ENCODE measurements at places on chromosomes 5 and 9.

DNA sequence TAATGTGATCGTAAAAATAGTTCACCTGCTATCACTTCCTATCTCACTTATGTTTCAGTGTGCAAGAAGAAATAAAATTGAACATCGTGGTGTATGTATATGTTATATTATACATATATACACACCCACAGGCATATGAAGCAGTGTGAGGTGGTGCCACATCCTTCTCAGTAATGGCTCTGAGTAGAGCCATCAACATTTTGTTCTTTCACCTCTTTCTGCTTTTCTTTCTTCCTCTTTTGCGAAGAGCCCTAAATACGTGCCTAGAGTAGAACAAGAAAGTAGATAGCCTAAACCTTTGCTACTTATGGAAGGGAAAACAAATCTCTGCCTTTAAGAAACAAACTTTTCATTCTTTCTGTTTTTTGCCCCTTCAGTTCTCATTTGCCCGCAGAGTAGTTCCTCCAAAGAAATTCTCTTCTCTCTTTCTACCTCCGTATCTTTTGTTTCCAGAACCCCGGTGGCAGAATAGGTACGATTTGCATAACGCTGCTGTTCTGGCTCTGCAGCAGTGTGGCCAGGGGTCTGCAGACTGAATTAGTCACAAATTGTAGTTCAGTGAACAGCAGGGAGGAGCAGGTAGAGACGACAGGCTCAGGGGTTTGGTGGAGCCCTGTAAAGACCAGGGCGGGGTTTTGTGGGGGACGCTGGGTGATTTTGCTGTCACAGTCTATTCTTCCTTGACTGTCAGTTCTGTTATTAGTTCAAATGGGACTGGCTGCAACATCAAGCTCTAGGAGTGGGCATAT lies 40.5 kb upstream of the PJA2 start:
- no peak for DNase-seq

GRCh38 chr5:127306647-127307046 lies 16.1 kb downstream of the MEGF10 start:
- no peak for DNase-seq

DNA sequence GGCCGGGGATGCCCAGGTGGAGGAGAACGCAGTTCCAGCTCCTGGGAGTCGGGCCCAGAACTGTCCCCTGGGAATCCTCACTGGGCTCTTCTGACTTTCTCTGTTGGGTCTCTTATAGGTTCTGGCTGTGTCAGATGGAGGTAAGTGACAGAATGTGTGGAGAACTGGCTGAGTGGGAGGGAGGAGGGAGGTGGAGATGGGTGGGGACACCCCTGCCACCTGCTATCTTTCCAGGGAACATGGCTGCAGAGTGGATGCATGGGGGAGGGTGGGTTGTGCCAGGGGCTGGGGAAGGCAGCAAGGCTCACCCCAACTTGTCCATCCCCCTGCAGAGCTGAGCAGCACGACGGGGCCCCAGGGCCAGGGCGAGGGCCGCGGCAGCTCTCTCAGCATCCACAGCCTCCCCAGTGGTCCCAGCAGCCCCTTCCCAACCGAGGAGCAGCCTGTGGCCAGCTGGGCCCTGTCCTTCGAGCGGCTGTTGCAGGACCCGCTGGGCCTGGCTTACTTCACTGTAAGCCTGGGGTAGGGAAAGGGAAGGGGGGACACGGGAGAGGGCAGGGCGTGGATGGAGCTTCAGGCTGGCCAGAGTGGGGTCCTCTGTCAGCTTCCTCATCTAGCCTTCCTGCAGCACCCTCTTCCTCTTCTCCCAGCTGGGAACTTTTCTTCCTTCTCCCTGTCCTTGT lies 8.3 kb downstream of the RGS14 start:
- DNase-seq = no peak

- no peak for DNase-seq
Observed at GRCh38 chr9:9945966-9946365, 666.8 kb downstream of the PTPRD start.

- DNase-seq = no peak
Observed at GRCh38 chr5:148823871-148824270, 2.5 kb upstream of the ADRB2 start.

DNA sequence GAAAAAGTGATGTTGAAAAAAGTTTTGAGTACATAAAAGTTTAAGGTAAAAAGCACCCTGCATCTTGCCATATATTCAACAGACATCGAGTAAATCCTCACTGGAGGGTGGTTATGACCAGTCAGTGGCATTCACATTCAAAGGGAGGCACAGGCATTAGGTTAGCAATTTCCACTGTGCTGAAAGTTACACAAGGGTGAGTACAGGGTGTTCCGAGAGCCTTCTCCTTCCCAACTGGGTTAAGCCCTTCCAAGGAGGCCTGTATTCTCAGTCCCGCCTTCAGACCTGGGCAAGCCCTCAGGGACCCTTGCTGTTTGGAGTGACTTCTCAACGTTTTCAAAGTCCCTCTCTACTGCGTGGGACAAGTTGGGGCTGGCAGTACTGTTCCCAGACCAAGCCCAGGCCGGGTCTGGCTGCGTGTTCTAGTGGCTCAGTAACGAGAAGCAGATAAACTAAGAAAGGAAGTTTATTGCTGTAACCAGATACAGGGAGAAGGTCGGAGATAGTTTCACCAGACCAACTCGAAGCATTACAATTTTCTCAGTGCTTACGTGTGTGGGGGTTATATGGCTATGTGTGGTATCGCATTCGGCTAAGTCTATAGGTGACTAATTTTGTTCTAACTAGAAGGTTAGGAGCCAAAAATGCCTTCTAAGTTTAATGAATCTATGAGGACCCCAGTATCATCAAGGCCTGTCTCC lies 13.0 kb upstream of the SETX start:
- DNase-seq = no peak

- no peak for DNase-seq
Observed at GRCh38 chr5:136337788-136338187, 27.6 kb downstream of the TRPC7 start.

DNA sequence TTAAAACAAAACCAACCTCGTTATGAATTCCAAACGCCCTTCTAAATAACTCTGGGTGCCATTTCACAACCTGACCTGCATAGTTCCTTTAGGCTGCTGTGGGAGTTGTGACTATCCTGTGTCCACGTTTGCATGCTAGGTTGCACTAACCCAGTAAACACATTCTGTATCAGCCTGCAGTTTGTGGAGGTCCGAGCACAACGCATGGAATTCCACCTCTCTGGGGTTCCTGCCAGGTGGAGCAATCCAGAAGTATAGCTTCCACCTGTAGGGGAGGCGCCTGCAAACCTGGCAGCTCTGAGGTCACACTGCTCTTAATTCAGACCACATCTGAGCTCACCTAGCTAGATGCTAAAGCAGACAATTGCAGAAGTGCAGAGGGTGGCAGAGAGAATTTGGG lies 57.2 kb downstream of the MARCHF3 start:
- no peak for DNase-seq

Measured in HT-29 (cell line).